ENCODE measurements at places on chromosomes 3 and 15.

- DNase-seq, result no peak
Measured at GRCh38 chr15:44147636-44148035, 47.4 kb downstream of the FRMD5 start.

- no peak for DNase-seq
Measured at GRCh38 chr3:31762888-31763351, 218.1 kb downstream of the OSBPL10 start.

GRCh38 chr3:12969486-12969885 is 103.7 kb downstream of the IQSEC1 start:
- DNase-seq, result no peak

- no peak for DNase-seq
Measured at GRCh38 chr3:32414522-32415202, 23.0 kb downstream of the CMTM7 start.

GRCh38 chr15:37142371-37142770 is 42.0 kb upstream of the MEIS2 start:
- DNase-seq, result no peak

- no peak for DNase-seq
Measured at GRCh38 chr3:40997711-40998519, 201.4 kb upstream of the CTNNB1 start.

GRCh38 chr3:178676942-178677790 is 140.9 kb downstream of the KCNMB2 start:
- DNase-seq, result no peak

DNA sequence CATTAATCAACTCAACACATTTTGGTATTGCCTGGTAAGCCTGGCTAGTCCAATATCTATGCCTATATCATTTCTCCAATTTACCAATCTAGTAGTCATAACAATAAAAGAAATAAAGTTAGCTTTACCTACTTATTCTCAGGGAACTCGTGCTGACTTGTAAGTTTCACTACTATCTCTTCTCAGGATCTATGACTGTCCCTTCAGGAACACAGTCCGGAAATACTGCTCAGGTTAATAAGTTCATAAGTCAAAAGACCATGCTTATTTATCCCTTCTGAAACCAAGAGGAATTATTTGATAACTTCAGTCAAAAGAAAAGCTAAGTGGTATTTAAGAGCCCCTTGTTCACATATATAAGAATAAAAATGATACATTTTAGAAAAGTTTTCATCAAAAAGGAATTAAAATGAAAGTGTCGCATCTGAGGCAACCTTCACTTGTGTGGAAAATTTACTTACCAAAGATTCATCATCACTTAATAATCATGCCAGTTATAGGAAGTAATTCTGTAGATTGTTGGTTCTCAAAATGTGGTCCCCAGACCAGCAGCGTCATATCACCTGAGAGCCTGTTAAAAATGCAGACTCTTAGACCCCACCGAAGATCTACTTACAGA is 15.5 kb upstream of the THRB start:
- DNase-seq, result no peak

DNA sequence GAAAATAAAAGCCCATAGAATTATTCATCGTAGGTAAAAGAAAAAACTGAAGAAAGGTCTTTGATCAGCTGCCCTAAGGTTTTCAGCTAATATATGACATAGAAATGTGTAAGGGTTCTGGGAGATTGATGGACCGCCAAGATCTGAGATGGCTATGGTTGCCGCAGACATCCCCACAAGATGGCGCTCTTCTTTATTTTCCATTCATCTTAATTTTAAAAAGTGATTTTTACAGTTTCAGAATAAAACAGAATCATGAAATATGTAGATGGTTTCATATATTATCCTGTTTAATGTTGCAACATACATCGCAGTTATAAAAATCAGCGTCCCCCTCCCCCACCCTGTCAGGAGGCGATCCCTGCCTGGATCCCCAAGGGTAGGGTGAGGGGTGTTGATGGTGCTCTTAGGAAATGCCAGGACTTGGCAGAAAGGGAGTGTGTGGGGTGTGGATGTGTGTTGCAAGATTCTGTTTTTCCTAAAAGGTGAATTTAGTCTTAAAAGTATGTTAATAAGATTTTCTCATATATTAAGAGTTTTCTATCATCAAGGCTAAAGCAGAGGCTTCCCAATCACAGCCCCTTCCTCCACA is 68.8 kb downstream of the ANXA2 start:
- no peak for DNase-seq

GRCh38 chr3:69888040-69888942 is 111.2 kb upstream of the SAMMSON start:
- no peak for DNase-seq

DNA sequence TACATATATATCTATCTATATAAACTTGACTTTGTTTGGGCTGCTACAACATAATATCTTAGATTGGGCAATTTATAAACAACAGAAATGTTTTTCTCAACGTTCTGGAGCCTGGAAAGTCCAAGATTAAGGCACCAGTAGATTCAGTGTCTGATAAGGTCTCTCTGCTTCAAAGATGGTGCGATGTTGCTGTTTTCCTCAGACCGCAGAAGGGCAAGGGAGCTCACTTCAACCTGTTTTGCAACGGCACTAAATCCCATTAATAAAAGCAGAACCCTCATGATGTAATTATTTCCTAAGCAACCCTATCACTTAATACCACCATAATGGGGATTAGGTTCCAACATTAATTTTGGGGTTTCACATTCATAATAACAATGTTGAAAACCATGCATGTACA is 1134.8 kb downstream of the NSUN3 start:
- DNase-seq, result no peak

DNA sequence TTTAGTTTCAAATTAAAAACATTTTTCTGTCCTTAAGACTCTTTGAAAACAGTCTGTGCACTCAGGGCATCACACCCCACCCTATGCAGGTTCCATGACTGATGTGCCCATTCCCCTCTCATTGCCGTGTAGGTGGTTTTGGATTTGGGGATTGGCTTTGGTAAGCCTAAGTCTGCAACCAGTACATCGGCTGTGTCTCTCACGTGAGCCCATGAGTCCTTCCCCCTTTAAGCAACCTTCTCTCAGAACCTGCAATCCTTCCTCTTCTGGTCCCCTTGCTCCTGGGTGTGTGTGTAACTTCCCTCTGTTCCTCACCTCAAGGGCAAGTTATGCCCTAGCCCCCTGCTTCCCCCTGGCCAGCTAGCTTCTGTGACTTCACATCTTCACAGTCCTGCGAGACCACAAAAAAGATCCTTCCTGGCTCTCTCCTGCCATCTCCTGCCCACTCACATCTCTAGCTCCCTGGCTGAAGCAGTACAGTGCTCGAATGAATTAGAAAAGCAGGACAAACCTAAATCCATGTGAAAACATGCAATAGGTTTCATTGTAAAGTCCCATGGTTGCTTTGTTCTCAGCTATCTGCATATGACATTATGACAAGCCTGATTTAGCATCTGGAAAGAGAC is 126.7 kb downstream of the UACA start:
- DNase-seq, result no peak

DNA sequence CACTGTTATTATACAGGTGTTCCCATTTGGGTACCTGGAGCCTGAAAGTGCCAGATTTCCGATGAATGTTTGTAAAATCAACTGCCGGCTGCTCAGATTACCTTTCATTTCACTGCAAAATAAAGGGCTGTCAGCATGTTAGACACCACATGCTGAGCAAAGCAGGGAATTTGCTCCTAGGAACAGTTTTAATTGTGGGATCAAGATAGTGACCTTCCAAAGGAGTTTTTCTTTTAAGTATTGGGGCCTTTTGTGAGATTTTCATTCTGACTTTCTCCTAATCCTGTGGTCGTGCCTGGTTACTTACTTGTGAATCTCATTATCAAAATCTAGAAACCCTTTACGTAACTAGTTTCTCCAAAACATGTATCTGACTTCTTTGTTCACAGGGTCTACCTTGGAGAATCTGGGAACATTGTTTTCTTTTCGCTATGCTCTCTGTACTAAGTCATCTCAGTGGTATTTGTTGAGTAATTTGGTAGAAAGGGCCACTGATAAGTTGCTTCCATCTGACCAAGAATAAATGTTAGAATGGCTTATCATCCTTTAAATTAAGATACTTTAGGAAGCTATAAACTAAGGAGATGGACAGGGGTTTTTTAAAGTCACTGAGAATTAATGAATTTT is 40.8 kb upstream of the LRTM1 start:
- no peak for DNase-seq

DNA sequence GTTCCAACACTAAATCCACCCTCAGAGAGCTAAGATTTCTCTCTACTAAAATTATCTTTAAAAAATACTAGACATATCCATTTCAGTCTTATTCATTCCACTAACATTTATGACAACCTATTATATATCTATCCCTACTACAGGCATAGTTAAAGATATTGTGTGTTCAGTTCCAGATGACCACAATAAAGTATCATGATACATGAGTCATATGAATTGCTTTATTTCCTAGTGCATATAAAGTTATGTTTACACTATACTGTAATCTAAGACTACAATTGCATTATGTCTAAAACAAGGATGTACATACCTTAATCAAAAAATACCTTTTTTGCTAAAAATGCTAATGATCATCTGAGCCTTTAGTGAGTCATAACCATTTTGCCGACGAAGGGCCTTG is 19.4 kb downstream of the SHOX2 start:
- DNase-seq, result no peak

- DNase-seq, result peak; percentile 74
Measured at GRCh38 chr3:52446631-52447511, 2.0 kb upstream of the SEMA3G start.

DNA sequence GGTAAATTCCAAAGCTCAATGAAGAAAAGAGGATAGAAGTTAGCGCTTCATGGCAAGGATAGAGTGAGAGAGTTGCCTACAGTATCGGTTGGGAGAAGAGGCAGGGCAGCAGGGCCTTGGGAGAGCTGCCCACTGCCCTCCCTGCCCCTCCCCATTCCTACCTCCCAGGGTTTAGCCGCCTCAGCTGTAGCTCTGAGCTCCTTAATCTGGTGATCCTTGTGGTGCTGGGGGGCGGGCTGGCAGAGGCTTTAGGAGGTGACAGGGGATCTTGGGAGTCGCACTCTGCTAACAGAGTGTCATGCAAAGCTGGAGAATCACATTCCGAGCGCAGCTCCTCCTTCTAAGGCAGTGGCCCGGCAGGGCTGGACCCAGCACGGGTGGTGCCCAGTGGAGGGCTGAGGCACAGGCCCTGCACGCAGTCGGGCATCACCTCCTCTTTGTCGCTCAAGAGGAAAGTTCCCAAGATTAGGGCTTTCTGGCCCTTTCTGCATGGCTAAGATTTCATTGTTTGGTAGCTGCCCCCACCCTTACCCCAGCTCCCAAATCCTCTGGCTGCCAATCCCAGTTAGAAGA is 57.1 kb upstream of the POLG start:
- no peak for DNase-seq

- DNase-seq, result no peak
Measured at GRCh38 chr3:62436785-62437184, 63.4 kb upstream of the FEZF2 start.

GRCh38 chr15:38622908-38623307 is 58.3 kb upstream of the RASGRP1 start:
- DNase-seq, result no peak

DNA sequence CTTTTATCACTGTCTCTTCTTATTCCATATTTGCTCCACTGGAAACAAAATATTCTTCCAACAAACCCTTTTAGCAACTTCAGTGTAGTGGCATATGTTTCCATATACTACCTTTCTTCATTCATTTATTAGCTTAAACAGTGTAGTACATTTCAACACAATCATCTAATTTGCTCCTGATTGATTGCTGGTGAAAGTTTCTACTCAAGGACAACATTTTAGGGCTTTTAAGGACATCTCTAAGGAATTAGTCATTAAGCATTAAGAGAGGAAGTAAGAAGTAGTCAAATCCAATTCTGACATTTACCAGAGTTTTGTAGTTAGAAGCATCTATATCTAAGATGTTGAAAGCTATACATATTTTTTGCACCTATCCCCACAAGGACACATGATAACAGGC is 55.8 kb downstream of the RSRC1 start:
- DNase-seq, result no peak

- DNase-seq, result no peak
Measured at GRCh38 chr15:25368850-25369249, 70.0 kb downstream of the UBE3A start.

DNA sequence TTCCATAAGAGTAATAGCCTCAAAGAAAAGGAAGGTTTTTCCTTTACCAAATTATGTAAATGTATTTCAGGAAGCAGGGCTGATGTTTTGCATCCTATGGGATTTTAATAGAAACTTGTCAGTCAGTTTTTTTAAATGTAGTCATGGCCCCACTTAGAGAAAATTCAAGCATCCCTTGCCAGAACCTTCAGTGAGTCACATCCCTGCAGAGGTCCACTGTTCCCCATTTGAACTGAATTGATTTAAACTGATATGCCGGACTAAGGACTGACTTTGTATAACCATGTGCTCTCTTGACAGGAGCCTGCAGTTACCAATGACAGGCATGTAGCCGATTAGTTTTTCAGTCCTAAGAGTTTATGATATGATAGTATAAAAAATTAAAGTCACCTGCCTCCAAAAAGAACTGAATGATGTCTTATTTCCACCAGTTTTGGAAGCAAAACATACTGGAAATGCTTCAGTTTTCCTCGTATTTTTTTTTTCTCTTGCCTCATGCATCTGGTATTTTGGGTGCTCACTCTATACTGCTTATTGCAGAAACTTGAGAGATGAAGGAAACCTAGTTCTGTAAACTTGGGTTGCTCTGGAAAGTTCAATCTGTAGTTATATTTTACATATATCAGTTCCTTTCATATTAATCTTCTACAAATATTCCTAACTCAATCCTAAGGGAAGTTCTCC is 30.7 kb downstream of the LRTM1 start:
- DNase-seq, result no peak
